Dermis blood vessel endothelial cell (primary cell): ENCODE measurements at places on chromosomes 1 and 21.

DNA sequence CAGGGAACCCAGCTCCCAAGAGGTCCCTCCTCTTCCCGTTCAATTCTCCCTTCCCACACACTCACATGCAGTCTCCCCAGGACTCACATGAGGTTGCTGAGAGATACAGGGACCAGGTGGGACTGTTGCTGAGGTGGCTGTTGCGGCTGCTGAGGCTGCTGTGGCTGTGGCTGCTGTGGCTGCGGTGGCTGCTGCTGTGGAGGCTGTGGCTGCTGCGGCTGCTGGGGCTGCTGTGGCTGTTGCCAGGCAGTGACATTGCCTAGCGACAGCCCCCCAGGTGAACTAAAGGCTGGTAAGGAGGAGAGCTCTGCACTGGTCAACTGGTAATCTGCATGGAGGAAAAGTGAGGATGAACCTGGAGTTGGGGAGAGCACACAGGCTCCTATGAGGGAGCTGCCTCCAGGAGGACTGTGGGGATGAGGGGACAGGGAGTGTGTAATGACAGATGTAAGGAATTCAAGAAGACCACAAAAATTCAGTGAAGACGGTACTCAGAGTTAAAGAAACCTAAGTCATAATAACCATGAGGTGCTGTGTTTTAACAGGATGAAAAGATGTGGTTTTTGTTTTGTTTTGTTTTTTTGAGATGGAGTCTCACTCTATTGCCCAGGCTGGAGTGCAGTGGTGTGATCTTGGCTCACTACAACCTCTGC lies 31.8 kb downstream of the MEF2D start:
- no peak for DNase-seq

DNA sequence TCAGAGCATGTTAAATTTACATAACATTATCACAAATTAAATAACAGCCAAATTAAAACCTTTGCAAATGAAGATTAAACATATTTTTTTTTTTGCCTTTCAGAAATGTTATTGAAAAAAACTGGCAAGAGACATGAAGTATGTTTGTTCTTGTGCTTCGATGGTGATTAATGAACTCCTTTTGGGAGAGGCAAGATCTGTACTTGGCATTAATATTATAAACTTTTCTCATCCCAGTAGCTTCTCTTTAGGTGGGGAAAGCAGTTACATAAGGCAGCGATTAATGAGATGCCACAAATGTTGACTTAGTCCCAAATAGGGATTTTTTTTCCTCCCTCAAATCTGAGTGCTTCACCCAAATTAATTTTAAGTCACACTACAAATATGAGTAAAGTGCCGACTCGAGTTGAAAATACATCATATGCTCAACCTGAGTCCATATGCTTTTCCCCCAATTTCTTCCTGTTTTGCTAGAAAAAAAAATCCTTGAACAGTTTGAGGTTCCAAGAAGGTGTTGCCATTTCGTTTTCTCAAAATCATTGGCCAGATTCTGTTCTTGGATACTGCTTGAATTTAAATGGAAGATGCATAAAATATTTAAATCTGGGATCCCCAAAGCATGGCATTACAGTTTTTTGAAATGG lies 294.5 kb downstream of the VAV3 start:
- DNase-seq = no peak

GRCh38 chr1:109931189-109931731 lies 20.6 kb downstream of the CSF1 start:
- peak; percentile 97 for DNase-seq

GRCh38 chr1:212218911-212219310 lies 66.3 kb upstream of the PPP2R5A start:
- peak; percentile 44 for DNase-seq

DNA sequence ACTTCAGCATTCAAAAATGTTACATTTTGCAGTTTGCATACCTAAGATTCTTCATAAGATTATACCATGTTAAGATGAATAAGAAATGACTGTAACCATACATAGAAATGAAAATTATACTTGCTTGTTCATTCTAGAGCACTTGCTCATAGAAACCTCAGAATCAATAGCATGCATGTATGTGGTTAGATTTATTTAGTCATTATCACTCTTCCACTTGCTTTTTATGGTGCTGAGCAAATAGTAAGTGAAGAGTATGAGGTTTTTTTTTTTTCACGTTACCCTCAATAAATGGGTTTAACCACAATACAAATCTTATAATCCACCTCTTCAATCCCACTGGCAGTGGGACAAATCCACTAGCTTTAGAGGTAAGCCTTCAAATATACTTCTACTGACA lies 84.7 kb downstream of the LRRC53 start:
- no peak for DNase-seq

DNA sequence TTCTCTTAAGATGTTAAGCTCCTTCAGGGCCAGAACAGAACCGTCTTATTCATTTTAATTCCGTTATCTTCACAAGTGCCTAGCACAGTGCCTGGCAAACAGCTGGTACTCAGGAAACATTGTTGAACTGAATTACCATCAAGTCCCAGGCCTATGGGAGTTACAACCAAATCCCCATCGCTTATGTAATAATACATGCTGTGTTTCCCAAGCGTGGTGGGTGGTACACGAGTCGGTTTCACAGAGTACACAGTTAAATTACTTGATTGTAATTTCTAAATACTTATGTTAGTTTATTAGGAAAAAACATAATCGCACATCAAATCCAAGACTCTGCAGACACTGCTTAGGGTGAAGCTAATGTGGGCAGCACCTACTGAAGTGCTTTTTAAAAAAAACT lies 1.0 kb downstream of the ANGEL2 start:
- peak; percentile 28 for DNase-seq

DNA sequence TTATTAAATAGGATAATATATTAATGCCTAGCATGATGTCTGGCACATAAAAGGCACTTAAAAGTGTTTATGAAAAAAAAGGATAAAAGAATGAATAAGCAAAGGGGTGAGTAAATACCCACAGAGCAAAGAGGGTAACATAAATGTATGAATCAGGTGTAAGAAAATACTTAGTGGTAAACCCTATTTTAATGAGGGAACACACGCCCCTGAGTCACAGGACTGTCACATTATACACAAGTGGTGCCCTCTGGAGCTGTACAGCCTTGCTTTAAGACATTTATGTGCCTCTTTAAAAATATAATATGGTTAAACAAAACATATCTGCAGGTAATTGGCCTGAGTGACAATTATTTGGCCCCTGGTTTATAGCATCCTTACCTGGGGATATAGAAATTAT lies 78.1 kb upstream of the PTBP2 start:
- DNase-seq = no peak

GRCh38 chr1:192873836-192874235 lies 65.0 kb downstream of the RGS2 start:
- DNase-seq = no peak

DNA sequence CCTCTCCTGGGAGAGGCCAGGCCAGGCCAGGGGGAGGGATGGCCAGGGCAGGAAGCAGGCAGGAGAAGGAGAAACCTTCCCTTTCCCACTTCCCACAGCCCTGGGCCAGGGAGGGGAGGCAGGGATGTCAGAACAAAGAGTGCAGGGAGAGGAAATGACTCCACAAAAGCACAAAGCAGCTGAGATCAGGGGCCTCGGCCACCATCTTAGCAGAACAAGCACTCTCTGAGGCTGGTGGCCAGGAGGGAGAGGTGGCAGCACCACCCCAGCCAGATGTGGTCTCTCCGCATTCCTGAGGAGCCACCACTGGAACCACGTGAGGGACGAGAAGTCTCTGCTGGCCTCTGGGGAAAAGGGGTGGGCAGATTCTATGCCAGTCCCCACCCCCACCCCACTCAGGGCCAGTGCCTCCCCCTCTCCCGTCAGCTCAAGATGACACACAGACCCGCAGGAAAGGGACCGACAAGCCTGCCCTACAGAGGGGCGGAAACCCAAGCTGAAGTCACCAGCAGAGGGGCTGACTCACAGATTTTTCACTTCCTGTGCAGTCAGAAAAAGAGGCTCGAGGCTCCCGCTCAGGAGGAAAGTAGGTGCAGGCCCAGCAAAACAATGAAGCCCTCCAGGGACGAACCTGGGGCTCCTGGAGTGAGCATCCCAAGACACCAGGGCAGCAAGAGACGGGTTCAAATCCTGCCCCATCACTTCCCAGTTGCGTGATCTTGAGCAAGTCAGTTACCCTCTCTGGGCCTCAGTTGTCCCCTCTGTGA lies 24.1 kb upstream of the ALDH4A1 start:
- DNase-seq = peak; percentile 98

DNA sequence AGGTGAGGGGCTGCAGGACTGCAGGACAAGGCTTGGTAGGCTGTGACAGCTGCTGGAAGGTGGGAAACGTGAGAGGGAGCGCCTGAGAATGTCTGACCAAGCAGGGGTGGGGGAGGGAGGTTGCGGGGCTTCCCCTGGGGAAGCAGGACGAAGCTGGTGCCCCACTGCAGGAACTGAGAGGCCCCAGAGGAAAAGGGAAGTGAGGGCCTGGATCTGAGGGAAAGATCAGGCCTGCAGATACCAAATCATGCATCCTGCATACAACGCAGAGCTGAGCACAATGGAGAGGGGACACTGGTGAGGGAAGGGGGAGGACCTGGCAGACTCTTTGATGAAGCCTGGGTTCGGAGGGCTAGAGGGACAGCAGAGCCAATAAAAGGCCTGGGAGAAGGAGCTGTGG lies 65.7 kb upstream of the BACE2 start:
- no peak for DNase-seq

DNA sequence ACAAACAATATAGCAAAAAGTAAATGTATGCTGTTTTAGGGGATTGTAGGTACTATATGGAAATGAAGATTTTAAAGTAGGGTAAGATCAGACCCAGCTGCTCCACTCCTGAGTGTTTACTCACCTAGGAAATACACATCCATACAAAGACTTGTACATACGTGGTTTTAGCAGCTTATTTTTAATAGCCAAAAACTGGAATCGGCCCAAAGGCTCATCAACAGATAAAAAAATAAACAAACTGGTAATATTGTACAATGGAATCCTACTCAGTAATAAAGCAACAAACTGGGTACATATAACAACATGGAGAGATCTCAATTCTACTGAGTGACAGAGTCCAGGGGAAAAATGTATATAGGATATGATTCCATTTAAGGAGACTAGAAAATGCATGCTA lies 179.2 kb upstream of the TMEM51 start:
- no peak for DNase-seq

GRCh38 chr1:51175278-51175677 lies 60.8 kb upstream of the RNF11 start:
- no peak for DNase-seq

GRCh38 chr1:159829273-159829634 lies 2.6 kb downstream of the SLAMF8 start:
- DNase-seq = peak; percentile 65

DNA sequence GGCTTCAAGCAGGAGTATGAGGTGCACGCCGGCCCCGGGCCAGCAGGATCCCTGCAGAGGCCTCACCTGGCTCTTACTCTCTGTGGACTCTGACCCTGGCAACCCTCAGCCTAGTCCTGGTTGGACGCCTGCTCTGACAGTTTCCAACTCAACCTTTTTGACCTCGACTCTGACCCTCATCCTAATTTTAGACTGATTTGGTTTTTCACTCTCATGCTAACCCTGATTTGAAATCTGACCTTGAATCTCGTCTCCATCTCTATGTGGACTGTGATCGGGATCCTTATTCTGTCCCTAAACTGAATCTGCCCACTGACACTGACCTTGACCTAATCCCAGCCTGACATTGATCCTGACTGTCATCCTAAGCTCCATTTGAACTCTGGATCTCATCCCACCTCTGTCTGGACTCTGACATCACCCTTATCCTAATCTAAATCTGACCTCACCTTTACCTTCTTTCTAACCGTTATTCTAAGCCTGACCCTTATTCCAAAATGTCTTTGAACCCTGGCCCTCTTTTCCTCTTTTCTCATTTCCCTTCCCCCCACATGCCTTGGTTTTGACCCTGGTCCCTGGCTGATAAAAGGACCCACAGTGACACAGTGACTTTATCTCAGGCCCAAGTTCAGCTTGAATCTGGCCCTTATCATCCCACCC lies 67.8 kb downstream of the PTPRU start:
- no peak for DNase-seq
